ENCODE measurements at places on chromosomes 5 and 9.

DNA sequence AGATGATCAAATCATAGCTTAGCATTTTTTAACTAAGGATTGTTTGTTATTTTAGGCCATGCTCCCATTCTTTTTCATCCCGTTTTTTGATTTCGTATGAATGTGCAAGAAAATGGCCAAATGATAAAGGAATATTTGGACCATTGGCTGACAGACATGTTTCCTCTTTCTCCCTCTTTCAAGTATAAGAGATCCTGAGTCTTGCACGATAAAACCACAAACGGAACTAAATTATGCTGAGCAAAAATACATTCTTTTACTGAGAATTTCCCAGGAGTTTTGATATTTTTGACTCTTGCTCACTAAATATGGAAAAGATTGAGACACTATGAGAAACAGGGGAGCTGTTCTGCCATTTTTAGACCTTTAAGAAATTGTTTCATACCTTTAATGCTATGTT is 90.4 kb upstream of the KLF9 start:
- DNase-seq: no peak

DNA sequence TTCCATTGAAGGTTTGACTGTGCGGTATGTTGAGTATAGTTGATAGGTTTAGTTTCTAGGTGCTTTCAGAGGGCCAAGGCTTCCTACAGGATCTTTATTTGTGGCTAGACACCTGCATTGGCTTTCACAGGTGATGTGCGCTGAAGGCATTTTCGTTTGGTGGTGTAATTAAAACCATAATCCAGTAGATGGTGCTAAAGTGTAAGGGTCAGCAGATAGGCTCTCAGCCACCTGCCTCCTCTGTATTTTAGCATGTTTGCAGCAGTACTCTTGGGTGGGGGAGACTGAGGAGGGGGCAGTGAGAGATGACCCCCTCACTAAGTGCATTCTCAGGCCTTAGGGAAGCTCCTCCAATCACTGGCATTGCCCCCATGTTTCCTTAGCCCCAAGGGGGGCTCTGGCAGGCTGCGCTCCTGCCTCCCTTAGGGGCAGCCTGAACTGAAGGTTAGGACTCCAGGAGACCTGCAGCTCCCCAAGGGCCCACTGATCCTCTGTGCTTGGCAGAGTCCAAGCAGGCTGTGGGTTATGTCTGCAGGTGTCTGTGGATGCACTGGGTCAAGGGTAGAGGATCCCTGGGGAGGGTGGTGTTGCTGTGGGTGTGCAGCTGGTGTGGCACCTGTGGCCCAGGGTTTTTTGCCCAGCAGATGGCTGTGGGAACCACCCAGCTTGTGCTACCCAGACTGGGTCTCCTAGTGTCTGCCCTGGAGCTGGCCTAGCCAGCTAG is 23.4 kb downstream of the CDK20 start:
- DNase-seq: no peak

DNA sequence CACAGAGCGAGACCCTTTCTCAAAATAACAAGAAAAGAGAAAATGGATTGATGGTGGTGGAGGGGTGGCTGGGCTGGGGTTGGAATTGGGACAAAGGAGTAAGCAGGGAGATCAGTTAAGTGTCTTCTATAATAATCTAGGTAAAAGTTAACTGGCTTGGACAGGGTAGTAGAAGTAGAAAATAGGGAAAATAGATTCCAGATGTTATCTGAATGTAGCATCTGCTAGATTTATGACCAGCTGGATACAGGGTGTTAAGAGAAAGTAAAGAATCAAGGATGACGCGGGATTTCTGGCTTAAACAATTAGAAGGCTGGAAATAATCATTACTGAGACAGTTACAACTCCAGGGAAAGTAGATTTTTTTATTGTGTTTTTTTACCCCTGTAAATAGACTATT is 13.0 kb downstream of the PPP6C start:
- DNase-seq: no peak

- DNase-seq: no peak
Observed at GRCh38 chr9:124121725-124122124, 110.2 kb downstream of the LHX2 start.

DNA sequence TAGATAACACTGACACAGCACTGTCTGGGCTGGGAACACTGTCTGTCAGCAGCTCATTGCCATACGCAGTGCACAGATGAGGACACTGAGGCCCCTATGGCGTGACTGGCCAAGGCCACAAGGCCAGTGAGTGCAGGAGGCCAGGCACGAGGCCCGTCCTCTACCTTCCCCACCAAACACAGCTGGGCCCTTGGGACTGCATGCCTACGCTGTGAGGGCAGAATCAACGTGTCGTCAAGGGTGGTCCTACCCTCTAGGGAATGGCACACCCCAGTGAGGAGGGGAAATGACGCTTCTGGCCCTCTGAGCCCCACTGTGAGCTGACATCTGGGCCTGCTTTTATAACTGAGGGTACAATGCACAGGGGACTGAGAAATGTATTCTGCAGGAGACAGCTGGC is 42.1 kb upstream of the SLC25A51 start:
- DNase-seq: no peak
